ENCODE measurements at places on chromosomes 16 and 17. TPM values are rescaled to one million over a fixed set of nuclear protein-coding genes. Genes with fewer than 3 reads are reported as not detected.

- no peak for DNase-seq
Measured at GRCh38 chr17:47368262-47368661, 44.5 kb downstream of the EFCAB13 start.

- no peak for DNase-seq
Measured at GRCh38 chr17:41655611-41656111, 31.3 kb upstream of the KRT17 start.

- DNase-seq: no peak
Measured at GRCh38 chr16:88630433-88630832, 7.9 kb upstream of the IL17C start.

DNA sequence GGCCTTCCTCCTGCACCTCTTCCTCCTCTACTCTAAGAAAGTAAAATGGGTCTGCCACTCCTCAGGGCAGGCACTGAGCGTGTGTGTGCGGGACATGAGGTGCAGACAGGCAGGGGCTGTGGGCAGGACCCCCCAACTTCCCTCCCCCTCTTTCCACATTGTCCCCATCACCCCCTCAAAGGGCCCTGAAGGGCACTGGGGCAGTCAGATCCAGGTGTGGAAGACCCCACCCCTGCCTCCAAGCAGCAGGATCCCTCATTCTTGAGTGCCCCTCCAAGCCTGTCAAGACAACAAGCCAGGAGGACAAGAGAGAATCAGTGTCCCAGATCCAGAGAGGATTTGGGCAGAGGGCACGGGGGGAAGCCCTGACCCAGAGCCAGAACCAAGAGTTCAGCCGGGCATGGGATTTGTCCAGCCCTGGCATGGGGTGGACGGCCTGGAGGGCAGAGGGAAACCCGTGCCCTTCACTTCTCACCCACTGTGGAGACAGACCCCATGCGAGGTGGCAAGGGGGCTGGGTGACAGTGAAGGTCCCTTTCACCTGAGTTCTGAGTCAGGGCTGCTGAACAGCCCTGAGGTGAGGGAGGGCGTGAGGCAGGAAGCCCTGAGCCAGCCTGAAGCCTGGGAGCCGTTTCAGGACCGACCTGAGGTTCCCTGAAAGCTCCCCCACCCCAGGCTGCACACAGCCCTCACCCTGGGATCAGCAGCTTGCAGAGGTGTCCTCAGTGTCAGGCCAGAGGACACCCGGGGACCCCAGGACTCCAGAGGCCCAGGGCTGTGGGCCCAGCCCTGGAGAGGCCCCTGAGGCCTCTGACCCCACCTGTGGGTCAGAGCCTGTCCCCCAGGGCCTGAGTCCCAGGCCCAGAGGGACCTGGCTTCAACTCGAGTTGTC lies 45.8 kb downstream of the USP22 start:
- DNase-seq: no peak

DNA sequence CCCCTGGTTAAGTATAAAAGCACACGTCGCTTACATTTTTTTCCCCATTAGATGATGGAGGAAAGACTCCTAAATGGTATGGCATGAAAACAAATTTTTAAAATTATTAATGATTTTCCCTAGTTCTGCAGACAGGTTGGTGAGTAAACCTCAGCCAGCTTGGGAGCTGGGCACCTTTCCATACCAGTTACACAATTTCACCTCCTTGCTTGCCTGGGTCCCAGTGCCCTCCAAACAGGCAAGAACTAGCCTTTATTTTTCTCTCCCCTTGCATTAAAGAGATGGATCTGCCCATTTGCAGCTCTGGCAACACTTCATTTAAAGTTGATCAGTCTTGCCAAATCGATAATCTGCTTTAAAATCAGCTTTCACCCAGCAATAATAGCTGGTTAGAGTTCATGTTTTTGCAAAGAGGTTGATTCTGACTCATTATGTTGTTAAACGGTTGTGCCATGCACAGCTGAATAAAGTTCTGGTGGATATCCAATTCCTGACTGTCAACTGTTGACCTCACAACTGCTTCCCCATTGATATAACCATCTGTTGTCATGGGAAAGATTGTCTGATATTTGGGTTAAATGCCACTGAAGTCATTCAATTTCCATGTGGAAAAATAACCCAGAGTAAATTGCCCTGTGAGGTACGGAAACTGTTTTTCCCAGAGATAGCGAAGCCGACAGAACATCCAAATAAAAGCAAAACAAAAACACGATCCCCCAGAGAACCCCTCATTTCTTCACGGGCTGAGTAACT lies 1.3 kb downstream of the C17orf58 start:
- DNase-seq: peak; percentile 87

DNA sequence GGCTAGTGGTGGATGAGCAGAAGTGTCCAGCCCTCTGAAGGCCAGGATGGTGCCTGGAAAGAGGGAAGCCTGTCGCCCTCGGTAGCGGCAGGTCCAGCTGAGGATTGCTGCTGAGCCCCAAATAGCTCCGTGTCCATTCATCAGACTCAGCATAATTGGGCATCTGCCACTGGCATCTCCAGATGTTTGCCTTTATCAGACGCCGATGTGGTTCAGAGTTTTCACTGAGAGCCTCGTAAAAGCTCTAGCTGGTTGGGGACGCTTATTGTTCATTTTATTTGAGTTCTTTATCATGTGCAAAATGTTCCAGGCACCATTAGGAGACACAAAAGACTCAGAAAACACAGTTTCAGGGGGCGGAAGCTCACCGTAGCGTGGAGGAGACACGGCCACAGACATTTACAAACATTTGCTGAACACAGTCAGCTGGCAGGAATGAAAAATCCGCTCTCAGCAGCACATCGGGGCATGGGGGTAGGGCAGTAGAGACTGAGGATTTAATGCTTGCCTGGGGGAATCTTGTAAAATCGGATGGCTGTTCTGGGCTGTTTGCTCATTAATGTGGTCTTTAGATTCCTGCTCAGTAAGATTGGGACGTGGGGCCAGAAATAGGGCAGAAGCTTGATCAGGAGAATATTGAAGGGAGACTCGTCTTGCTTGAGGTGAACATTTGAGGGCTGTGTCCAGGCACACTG lies 41.7 kb downstream of the SMPD3 start:
- DNase-seq: peak; percentile 48

DNA sequence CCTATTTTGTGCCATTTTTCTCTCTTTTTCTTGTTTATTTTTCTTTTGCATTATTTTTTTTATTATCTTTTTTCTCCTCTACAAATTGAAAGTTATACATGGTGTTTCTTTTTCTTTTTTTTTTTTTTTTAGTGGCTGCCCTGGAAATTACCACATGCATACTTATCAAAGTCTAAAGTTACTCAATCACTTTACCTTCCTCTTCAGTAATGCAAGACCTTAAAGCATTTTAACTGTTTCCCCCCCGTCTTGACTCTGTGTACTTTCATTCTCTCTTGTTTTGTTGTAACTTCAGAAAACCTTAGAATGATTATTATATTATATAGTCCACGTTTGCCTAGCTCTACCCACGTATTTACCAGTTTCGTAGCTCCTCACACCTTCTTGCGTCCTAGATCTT lies 33.3 kb upstream of the SMPD3 start:
- no peak for DNase-seq

DNA sequence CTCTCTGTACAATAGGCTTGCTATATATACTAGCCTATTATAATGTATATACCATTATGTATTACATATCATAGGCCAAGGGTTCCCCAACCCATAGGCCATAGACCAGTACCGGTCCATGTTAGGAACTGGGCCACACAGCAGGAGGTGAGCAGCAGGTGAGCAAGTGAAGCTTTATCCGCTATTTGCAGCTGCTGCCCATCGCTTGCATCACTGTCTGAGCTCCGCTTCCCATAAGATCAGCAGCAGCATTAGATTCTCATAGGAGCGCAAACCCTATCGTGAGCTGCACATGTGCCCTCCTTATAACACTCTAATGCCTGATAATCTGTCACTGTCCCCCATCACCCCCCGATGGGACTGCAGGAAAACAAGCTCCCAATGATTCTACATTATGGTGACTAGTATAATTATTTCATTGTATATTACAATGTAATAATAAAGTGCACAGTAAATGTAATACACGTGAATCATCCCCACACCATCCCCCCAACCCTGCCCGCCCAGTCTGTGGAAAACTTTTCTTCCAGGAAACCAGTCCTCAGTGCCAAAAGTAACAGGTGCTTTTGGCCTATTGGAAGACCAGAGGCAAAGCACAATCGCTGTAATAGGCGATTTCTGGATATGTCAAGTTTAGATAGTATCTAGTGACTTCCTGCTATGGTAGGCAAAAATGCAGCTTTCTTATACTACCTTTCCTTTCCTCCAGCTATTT lies 84.1 kb downstream of the MYH11 start:
- DNase-seq: no peak

The EFCAB5 gene
- total RNA-seq: 0.22 TPM
